AG08395 (cell line): ENCODE measurements at places on chromosomes 3 and 15.

DNA sequence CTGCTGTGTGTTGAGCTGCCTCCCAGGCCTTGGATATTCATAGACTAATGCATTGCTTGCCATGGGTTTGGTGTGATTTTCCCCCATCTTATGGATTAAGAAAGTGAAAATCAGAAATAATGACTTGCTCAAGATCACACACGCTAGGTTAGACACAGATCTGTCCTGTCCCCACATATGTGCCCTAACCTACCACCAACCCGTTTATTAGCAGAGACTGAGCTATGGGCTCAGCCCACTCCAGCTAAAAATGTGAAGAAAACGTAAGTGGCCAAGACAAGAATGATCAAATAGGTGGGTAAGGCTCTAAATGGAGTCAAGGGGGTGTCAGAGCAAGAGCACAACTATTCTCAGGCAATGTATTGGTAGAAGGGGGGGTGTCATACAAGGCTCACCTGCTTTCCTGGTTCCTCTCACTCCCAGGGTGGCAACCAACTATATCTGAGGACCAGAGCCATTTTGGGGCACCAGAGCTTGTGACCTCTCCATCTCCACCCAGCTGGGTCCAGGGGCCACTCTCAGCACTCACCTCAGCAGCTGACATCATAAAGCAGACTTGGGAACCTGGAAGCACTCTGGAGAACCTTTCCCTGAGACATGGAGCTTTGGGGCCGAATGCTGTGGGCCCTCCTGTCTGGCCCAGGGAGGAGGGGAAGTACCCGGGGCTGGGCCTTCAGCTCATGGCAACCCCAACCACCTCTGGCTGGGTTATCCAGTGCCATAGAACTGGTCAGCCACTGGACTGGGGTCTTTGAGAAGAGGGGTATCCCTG lies 1.4 kb downstream of the HEMK1 start:
- no peak for DNase-seq

DNA sequence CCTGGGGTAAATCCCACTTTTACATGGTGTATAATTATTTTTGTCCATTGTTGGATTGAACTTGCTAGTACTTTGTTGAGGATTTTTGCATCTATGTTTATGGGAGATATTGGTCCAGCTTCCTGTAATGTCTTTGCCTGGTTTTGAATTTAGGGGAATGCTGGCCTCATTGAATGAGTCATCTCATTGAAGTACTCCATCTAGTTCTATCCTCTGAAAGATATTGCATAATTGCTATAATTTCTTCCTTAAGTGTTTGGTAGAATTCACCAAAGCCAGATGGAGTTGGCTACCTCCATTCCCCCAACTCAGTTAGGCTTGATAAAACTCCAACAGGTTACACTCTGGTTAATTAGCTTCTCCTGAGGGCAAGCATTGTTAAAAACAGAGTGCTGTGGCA lies 237.4 kb upstream of the TGFBR2 start:
- peak; percentile 59 for DNase-seq

DNA sequence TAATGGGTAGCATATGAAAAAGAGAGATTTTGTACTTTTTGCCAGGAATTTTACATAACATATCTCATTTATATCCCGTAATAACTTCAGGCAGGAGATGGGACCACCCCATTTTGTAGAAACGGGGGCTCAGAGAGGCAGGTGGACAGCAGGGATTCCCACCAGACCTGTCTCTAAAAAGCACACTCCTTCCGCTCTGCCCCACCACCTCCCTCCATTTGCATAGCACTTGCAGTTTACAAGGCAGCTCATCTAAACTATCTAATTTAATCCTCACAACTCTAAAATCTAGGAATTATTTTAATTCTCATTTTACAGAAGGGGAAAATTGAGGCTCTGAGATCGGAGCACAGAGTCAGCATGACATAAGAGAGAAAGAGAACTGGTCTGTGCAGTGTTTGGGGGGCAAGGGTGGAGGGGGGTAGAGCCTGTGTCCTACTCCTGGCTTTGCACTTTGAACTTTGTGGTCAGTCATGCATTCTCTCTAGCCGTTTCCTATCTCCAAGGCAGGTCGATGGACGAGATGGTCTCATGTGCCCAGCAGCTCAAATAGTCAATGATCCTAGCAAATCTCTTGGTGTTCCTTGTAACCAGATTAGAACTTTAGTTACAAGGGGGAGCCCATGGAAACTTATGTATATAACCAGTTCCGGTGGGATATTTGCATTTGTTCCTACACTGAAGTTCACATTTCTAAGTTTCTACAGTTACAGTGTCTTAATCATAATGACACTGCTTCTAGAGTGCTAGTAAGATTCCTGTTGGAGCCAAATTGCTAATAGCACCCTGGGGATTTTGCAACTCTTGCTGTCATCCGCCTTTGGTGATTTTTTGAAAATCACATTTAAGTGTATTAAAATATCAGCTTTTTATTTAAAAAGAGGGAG lies 18.6 kb downstream of the CRYGS start:
- no peak for DNase-seq

- DNase-seq = no peak
These were observed 7.4 kb downstream of the PSMD2 start for GRCh38 chr3:184306341-184306972.

GRCh38 chr15:35973029-35973428 lies 427.1 kb upstream of the DPH6 start:
- no peak for DNase-seq

GRCh38 chr3:128378631-128379347 lies 87.9 kb downstream of the DNAJB8 start:
- DNase-seq = peak; percentile 21
